Breast epithelium (tissue), 4 donors: ENCODE measurements at places on chromosomes 6 and 20.

GRCh38 chr6:87483929-87484328 is 11.2 kb downstream of the SLC35A1 start:
- DNase-seq, result no peak

DNA sequence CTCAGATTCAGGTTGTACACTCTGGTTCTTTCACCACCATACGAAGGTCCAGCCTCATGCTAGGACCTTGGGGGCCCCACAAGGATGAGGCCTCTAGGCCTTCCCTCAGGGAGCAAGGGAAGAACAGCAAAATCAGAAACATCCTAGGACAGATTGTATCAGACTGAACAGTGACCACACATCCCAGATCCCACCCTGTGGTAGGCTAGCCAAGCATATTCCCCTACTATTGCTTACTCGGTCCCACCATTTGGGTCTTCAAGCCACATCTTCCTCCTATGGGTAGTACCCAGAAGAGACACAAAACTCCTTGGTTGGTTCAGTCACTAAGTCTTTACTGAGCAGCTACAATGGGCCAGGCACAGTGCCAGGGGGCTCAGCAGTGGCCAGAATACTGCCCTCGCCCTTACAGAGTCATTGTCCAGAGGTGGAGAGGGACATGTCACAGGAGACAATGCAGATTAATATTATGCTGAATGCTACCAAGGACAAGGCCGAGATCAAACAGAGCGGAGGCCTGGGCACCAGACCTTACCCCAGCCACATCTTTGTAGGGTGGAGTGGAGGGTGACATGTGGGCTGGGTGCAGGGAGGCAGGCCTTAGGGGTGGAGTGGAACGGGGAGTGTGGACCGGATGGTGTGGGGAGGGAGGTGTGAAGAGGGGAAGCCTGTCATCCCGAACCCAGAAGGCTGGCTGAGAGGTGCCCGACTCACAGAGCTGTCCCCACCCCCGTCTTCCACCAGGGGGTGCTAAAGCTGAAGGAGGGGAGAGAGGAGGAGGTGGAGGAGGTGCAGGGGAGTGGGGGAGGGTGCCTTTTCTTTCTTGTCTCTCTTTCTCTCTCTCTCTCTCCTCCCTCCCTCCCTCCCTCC is 6.8 kb upstream of the MAPK13 start:
- peak; percentile 75 for DNase-seq

DNA sequence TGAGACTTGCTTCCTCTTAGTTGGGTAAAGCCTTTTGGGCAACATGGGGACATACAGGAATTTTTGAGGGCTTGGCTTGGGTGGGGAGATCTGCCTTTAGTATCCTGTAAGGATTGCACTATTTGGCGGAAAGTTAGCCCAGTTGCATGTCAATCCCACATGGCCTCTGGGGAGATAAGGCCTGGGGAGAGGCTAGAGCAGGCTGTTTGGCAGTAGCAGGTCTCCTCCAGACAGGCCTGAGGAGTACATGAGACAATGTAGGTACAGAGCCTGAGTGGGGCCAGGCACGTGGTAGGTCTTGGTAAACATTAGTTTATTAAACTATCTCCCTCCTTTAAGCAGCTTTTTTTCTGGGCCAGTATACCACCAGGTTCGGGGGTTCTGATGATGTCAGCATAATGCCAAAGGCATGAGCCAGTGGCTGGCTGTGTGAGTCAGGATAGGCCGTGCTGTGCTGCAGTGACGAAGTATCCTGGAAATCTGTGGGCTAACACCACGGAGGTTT is 147.9 kb downstream of the VEGFA start:
- DNase-seq, result no peak

DNA sequence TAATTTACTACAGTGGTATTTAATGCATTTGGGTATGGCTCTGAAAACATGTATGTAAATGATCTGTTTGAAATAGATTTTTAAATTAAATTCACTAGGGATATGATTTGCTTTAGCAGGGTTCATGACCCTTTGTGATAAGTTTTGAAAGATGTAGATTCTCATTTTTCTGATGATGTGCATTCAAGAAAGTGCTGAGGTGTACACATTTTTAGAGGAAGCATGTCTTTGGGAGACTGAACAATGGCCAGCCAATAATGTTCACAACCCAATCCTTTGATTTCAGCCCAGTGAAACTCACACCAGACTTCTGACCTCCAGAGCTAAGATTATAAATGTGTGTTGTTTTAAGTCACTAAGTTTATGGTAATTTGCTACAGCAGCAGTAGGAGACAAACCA is 71.1 kb downstream of the TMEM244 start:
- no peak for DNase-seq

DNA sequence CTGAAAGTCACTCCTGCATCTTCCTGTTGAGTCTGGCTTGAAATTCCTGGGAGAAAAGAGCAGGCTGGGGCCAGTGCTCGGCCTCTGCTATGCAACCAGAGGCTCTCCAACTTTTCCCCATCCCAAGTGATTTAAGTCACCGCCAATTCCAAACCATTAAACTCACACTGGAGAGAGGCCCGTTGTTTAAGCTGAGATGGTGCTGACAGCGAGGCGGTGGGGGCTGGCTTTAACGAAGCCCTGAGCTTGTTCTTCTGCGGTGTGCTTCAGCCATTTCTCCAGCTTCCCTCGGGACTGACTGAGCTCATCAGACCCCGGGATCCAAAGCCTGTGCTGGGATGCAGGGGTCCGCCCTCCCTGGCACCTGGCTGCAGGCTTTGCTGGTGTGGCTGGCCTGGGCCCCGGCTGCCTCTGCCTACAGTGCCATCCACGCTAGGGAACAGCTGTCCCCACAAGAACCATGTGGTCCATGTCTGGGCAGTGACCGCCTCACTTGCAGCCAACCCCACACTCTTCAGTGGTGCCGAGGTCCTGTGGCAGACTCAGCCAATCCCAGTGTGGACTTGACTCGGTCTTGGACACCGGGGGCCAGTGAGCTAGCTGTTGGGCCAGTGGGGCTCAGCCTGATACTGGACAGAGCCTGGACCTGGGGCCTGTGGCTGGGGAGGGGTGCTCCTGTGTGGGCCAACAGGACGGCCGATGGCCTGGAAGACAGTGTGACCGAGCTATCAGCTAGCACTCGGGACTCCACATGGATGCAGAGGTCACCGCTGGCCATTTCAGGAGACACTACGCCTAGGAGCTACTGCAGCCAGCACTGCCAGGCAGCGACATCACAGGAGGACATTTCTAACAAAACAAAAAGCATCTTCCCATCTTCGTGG is 21.2 kb downstream of the RAMACL start:
- no peak for DNase-seq

- no peak for DNase-seq
Measured at GRCh38 chr6:41894366-41895299, 542 bp downstream of the USP49 start.

- no peak for DNase-seq
Measured at GRCh38 chr6:163133017-163133416, 281.5 kb upstream of the QKI start.

- DNase-seq, result no peak
Measured at GRCh38 chr6:137389150-137389704, 105.0 kb downstream of the OLIG3 start.

- no peak for DNase-seq
Measured at GRCh38 chr6:37826188-37826587, 6.7 kb downstream of the ZFAND3 start.

- DNase-seq, result no peak
Measured at GRCh38 chr6:6221787-6222535, 98.5 kb downstream of the F13A1 start.

DNA sequence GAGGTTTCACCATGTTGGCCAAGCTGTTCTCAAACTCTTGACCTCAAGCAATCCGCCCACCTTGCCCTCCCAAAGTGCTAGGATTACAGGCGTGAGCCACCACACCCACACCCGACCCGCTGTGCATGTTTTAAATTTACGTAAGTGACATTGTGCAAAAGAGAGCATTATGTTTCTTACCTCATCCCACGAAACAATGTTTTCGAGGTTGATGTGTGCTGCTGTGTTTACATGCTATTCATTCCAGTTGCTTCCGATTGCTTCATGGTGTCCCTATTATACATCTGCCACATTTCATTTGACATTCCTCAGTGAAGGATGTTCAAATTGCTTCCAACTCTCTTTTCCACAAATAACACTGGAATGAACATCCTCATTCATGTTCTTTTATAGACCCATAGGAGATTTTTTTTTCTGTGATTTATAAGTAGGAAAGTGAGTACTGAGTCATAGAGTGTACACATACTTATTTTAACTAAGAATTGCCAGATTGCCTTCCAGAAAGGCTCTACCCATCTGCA is 403.9 kb upstream of the JARID2 start:
- DNase-seq, result no peak
